Activated naive CD8-positive, alpha-beta T cell treated with anti-CD3 and anti-CD28 coated beads, Interleukin-2, amount 10 ng/mL, durations not matched to agents 7 days and 5 days (primary cell): ENCODE measurements at places on chromosomes 13 and 19.
A peak's percentile ranks its signal among the peaks of the same experiment; 100 is the strongest.

- DNase-seq, result no peak
Observed at GRCh38 chr19:7534531-7535046, 928 bp upstream of the PNPLA6 start.

GRCh38 chr13:110922506-110922905 lies 7.6 kb upstream of the ANKRD10 start:
- no peak for DNase-seq

DNA sequence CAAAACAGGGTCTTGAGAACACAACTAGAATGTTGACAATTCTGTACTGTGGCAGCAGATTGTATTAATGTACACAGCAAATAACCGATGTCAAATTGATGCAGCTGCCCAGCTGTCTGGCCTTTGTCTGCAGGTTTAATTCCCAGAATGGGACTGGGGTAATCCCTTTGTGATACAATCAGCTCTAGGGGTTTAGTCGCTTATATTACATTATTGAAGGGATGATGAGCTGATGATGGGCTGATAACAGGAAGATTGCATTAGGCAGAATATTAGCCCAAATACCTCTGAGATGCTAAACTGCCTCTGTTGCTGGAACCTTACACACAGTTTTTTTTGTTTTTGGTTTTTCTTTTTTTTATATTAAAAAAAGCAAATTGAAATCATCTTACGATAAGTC lies 265.0 kb downstream of the RBM26 start:
- no peak for DNase-seq

DNA sequence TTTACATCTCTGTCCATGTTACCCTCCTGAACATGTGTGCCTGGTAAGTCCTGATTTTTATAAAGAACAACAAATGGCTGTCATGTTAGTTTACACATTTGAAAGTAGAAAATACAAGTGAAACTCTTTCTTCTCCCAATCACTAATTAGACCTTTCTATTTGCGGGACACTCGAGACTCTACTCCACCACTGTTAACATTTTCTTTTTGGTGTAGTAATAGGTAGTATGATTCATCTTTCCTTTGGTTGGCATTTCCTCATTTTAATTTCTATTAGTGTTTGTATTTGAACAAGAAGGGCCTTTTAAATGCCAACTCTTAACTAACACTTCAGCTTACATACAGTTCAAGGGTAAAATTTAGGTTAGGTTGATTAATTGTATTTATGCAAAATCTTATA lies 371.1 kb downstream of the PCDH9 start:
- DNase-seq, result no peak

GRCh38 chr13:27396252-27396846 lies 28.1 kb upstream of the GTF3A start:
- DNase-seq, result no peak

GRCh38 chr13:32354040-32354439 lies 38.7 kb downstream of the BRCA2 start:
- no peak for DNase-seq

DNA sequence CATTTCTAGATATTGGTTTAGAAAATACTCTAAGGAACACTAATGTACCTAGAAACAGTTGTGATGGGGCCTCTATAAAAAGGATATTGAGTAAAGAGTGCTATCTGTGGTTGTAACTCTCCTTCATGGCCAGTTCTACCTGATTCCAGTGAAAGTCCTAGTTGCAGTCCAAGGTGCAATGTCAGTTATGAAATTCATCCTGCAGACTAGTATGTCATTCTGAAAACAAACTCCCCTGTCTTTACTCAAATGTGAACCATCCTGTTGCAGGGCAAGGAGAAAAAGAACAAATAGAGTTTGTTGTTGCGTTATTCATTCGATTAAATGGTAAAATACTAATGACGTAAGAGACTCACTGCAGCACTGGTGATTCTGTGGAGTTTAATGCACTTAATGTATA lies 18.3 kb upstream of the N4BP2L1 start:
- no peak for DNase-seq

- DNase-seq, result no peak
Observed at GRCh38 chr19:2326699-2327360, 1.6 kb downstream of the LSM7 start.

DNA sequence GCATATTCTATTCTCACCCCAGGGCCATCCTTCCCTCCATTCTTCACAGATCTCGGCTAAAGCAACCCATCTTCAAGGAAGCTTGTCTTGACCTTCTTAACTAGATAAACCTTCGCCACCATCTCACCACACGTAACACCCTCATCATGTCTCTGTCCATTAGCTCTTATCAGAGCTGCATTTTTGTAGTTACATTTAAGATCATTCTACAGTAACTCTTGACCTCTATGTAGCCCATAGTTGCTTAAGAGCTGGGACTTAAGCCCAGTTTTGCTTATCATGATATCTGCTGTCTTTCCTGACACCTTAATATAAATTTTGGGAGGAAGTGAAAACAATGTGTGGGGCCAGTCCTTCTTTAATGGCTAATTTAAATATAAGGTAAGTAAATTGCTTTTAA lies 345.1 kb downstream of the MTUS2 start:
- no peak for DNase-seq

DNA sequence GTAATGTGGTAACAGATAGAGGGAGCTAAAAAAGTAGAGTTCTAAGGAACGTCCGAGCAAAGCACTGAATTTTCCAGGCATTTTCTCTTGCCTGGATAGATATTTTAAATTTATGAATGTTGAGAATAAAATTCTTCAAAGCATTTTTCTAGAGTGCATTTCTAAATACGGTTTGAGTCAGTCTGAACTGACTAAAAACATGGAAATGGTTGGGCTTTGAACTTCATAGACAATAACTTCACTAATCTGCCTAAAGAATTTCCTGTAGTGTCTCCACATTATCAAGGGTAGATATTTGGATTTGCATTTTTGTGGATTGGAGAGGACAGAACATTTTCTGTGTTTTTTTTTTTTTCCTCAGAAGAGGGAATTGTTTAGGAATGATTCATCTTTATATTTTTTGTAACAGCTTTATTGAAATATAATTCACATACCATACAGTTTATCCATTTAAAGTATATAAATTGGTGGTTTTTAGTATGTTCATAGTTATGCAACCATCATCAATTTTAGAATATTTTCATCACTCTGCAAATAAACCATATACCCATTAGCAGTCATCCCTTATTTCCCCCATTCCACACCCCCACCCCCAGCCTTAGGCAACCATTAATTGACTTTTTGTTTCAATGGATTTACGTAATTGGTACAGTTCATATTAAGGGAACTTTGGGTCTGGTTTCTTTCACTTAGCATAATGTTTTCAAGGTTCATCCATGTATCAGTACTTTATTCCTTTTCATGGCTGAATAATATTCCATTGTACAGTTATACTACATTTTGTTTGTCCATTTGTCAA lies 20.7 kb downstream of the GARRE1 start:
- no peak for DNase-seq

DNA sequence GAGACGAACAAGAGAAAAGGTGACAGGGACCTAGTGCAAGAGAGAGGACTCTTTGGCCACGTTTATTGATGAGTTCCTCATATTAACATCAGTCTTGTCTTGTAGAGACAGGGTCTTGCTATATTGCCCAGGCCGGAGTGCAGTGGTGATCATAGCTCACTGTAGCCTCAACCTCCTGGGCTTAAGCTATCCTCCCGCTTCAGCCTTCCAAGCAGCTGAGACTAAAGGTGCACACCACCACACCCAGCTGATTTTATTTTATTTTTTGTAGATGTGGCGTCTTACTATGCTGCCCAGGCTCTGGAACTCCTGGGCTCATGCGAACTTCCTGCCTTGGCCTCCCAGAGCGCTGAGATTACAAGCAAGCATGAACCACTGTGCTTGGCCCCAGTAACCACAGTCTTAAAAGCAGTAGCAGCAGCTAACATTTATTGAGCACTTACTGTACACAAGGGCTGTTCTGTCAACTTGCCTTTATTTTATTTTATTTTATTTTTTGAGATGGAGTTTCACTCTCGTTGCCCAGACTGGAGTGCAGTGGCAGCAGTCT lies 1.1 kb upstream of the SH2D3A start:
- DNase-seq, result no peak

DNA sequence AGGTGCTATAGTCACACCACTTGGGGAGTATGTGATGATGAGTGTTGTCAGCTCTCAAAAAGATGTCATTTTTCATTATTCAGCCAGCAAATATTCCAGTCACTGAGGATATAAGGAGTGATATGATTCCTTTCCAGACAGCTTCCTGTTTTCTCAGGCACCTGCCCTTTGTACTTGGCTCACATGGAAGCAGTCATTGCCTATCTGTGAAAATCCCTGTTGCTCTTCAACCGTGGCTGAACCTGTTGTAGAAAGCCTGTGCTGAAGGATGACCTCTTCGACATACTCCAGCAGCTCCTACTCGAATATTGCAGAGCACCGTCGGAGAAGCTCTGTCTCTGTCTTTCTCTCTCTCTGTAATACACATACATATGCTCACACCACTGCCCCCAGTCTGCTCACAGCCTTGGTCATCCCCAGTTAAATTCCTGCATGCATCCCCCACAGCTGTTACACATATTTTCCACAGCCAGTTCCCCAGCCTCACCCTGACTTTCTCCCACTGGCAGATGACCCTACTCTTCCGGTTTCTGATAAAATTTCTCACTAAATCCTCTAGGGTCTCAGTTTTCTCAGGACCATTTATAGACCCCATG lies 204.2 kb upstream of the ARGLU1 start:
- no peak for DNase-seq

DNA sequence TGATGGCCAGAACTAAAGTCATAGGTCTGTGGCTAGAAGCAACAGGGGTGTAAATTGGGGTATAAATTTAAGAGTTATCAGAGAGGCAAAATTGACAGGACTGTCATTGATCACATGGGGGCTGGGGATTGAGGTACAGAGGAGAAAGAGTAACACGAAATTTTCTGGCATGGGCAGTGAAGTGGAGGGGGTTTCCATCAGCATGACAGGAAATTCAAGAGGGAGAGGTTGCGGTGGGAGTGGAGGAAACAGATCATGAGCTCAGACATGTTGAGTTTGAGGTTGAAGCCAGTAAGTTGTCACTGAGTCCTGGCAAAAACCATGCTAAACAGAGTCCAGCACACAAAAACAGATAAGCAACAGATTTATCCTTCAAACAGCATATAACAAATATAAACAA lies 192.1 kb upstream of the TSC22D1 start:
- no peak for DNase-seq

- no peak for DNase-seq
Observed at GRCh38 chr19:2619076-2619475, 83.4 kb downstream of the GNG7 start.

GRCh38 chr13:53411463-53411862 lies 382.9 kb downstream of the OLFM4 start:
- DNase-seq, result no peak

- peak; percentile 69 for DNase-seq
Observed at GRCh38 chr19:30784850-30785457, 412.8 kb downstream of the ZNF536 start.

DNA sequence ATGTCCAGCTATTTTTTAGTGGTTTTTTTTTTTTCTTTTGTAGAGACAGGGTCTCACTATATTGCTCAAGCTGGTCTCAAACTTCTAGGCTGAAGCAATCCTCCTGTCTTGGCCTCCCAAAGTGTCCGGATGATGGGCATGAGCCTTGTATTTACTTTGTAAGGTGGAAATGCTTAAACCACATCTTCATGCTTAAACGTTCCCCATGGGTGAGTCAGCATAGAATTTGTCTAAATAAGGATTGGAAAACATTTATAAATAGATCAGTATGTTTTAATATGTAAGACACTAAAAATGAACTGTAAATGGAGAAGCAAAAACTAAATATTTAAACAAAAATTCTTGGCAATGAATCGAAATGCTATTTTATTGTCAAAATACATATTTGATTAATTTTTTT lies 698.0 kb downstream of the PCDH9 start:
- DNase-seq, result no peak

DNA sequence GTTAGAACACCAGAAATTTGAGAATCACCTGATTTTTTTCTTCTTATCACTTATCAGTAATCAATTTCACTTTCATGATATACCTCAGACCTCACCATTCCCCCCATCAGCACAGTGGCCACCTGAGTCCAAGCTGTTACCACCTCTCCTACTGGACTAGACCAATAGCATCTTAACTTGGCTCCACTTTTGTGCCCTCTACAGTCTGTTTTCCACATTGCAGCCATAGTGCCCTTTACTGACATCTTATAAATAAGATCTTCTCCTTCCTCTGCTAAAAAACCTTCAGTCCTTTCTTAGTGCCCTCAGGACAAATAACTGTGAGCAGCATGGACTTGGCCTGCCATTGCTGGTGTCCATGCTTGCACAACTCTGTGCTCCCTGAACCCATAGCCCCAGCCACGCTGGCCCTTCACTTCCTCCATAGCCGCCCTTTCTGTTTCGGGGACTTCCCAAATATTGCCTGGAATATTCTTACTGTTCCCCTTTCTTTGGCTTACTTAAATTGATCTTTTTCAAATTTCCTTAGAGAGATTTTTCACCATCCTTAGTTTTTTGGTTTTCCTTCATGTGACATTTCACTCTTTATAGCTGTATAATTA lies 380.8 kb downstream of the LMO7 start:
- DNase-seq, result no peak

GRCh38 chr13:97328222-97328790 lies 105.7 kb upstream of the RAP2A start:
- no peak for DNase-seq

- DNase-seq, result no peak
Observed at GRCh38 chr19:5684694-5685430, 4.0 kb downstream of the HSD11B1L start.

DNA sequence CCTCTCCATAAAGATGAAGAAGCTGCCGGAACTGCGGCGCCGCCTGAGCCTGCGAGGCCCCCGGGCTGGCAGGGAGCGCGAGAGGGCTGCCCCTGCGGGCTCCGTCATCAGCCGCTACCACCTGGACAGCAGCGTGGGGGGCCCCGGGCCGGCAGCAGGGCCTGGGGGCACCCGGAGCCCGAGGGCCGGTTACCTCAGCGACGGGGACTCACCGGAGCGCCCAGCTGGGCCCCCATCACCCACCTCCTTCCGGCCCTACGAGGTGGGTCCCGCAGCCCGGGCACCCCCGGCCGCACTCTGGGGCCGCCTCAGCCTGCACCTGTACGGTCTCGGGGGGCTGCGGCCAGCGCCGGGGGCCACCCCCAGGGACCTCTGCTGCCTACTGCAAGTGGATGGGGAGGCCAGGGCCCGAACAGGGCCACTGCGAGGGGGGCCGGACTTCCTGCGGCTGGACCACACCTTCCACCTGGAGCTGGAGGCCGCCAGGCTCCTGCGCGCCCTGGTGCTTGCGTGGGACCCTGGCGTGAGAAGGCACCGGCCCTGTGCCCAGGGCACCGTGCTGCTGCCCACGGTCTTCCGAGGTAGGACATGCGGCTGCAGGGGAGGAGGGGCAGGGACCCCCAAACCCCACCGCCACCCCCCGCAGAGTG lies 2.7 kb downstream of the SYDE1 start:
- DNase-seq, result no peak

GRCh38 chr13:80040196-80040980 lies 300.5 kb downstream of the SPRY2 start:
- no peak for DNase-seq

GRCh38 chr19:44998025-44998424 lies 3.2 kb upstream of the RELB start:
- DNase-seq, result no peak
